ENCODE measurements at places on chromosomes 6 and 20.

DNA sequence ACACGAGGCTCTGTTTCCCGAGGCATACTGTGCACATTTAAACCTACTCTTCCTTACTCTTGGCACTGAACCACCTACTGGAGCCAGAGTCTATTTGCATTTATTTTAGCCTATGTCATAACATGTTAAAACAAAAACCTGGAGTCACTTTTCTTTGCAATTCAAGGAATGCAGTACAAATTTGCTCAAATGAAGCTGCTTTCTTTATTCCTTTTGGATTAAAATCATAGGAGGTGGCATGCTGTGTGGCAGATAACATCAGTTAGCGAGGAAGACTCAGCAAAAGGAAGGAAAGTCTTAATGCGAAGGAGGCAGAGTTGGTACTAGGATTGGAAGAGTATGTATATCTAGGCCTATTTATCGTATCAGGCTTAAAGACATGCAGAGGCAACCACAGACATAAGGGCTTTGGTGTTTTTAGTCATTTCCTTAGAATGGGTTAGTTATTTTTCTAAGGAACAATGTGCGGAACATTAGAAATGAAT is 92.9 kb downstream of the SAMD3 start:
- no peak for DNase-seq

DNA sequence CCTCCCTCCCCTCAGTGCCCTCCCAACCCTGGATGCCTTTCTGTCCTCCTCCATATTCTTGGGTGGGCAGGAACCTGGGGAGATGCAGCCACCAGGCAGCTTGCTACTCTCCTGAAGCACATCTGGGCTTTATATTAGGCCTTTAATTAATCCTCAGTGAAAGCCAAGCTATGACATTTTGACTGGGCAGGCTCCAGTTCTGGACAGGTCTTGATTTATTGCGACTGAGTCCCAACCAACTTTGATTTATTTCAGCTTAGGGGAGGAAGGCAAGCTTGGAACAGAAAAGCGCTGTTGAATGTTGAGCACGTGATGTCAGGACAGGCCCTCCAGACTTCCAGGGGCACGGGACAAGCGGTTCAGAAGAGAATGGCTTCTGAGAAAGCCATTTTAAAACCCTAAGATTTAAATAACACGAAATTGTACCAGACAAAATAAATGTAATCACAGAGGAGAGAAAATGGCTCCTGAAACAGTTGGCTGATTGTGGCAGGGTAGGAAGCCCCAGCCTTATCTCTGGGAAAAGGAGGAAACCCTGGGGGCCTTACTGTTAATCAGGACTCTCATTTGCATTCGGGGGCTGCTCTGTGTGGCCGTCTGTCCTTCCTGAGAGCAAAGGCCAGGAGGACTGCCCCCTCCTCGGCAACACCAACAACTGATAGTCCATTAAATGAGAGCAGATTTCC is 294.2 kb downstream of the FOXC1 start:
- no peak for DNase-seq

DNA sequence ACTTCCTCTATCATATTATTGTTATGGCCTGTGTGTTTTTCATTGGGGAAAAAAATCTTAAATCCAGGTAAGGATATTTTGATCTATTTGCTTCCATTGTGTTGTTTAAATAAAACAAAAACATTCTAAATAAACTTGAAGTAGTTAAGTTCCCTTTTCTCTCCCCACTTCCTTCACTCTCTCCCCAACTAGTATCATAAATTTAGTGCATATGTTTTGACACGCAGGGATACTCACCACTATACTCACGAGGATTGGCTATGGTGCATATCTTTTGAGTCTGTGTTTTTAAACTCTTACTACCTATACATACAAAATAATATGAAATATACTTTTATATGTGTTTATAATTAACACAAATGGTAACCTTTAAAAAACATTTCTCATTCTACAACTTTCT is 5.2 kb downstream of the TTLL9 start:
- DNase-seq, result peak; percentile 32

GRCh38 chr6:72946774-72947173 is 278.5 kb downstream of the KHDC1L start:
- no peak for DNase-seq

DNA sequence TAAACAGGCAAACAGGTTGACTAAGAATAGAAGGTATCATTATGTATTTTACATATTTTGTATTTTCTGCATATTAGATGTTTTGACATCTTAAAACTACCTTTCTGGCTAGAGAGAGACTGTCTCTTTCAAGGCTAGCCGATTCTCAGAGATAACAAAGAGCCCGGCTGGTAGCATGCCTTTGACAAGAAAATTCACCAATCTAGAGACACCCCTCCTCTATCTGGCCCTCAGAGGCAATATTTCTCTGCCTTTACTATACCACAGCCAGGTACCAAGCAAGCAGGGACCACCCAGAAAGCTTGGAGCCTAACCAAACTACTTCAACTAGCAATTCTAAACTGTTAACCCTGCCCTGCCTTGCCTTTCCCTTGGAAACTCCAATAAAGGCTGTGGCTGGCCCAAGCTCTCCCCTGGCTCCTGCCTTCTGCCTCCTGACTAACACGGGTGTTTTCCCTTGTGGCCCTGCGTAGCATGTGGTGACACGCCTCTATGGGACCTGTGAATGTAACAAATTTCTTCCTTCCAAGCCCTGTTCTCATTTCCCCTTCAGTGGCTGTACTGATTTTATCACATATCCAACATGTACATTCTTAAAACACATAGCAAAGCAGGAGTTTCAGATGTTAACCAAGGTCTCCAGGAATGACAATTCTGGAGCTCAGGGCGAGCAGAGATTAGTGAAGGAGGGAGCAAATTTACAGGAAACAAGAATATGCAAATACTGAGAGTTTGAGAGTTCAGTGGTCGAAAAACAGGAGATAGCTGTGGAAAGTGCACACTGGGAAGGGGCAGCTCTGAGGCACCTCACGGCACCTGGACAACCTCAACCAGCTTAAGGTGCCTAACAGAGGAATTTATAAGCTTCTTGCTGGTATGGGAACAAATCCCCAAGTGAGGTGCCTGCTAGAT is 120.8 kb downstream of the BACH2 start:
- DNase-seq, result no peak

GRCh38 chr6:56484669-56485068 is 158.0 kb downstream of the DST start:
- no peak for DNase-seq

DNA sequence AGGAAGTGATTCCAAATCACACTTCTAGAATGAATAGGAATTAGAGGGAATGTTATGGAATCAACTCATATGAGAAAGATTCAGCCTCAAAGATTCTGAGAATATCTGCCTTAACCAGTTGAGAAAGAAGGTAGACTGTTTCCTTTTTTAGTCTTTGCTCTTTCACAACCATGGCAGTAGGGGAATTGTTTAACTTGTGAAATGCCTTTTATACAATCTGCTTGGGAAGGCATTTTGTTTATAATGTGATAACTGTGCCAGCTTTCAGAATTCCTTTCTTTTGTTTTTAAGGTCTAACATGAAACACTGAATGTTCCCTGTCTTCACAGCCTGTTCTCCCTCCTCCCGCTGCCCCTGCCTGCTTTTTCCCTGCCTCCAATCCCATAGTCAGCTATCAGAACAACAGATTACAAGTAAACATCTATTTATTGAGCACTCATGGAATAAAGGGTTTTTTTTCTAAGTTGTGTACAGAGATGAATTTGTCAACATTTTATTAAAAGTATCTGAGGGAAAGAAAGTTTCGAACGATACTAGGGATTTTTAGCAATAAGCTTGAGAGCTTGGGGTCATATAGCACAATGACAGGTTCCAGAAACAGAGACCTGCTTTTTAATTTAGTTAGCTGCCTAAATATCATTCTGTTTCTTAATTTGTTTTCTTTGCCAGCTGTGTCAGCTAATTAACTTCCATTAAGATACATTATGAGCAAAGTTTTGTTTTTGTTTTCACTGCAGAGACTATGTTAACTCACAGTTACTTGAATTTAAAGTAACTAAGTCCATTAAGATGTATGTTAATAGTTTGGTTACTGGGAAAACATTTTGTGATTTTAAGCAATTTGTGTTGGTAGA is 28.3 kb upstream of the FBXO30 start:
- DNase-seq, result no peak

- no peak for DNase-seq
These were observed 174.8 kb downstream of the BMP2 start for GRCh38 chr20:6942266-6942665.

GRCh38 chr6:43936476-43936875 is 166.5 kb downstream of the VEGFA start:
- no peak for DNase-seq

DNA sequence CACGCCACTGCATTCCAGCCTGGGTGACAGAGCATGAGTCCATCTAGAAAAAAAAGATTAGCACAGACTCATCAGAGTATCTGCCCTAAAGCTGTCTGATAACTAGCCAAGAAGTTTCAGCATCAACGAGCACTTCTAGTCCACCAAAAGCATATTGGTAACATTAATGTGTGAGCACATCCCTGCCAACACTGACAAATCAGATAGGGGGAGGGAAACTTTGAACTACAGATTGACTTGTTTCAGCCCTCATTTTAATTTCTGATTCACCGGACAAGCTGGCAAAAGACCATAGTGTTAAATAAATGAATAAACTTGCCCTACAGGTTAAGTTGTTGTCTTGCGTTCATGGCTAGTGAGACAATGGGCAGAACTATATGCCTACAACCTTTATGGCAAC is 7.7 kb upstream of the SEC63 start:
- no peak for DNase-seq

GRCh38 chr20:41476013-41476441 is 109.4 kb upstream of the EMILIN3 start:
- no peak for DNase-seq

DNA sequence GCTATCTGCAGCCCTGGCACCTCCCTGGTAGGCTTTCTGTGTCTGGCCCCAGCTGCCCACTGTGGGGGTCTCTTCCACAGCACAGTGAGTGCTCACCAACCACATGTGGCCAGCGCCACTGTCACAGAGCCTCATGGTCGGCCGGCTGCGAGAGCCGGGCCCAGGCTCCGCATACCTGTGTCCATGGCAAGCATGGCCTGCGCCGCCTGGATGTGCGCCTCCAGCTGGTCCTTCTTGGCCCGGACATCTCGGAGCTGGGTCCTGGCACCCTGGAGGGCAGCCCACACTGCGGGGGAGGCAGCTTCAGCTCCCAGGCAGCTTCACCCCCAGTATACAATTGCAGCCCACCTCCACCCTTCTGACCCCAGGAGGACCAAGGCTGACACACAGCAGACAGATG is 13.0 kb downstream of the ADRM1 start:
- DNase-seq, result no peak

DNA sequence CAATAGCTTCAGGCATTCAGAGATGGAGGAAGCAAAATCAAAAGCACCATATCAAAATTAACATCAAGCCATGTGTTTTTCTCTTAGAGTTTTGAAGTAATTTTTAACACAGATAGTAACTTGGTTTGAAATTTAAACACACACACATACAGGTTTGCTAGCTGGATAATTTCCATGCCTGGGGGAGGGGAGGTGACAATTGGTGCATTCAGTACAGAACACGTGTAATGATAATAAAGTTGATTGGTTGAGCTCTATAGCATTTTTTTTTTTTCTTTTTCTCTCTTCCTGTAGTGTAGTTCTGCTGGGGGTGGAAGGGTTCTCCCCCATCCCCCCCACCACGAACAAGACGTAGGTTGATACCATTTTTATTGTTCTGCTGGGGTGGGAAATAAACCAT is 564.8 kb downstream of the LMBRD1 start:
- no peak for DNase-seq

- DNase-seq, result no peak
These were observed 31.5 kb downstream of the CFAP61 start for GRCh38 chr20:20083807-20084206.

DNA sequence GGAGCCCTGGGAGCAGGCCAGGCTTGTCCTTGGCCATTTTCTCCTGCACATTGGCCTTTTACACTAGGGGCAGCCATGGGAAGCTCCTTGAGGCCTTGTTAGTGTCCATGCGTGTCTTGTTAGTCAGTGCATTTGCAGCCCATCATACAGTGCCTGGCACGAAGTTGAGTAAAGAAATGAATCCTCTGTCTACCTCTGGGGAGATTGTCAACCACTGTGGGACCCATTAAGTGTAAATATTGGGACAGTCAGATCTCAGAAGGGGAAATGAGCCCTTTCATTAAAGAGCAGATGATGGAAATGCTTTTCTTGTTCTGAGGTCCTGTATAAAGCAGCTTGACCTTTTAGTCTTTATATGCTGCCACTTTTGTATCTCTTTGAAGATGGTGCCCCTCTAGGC is 33.9 kb downstream of the SOBP start:
- no peak for DNase-seq

DNA sequence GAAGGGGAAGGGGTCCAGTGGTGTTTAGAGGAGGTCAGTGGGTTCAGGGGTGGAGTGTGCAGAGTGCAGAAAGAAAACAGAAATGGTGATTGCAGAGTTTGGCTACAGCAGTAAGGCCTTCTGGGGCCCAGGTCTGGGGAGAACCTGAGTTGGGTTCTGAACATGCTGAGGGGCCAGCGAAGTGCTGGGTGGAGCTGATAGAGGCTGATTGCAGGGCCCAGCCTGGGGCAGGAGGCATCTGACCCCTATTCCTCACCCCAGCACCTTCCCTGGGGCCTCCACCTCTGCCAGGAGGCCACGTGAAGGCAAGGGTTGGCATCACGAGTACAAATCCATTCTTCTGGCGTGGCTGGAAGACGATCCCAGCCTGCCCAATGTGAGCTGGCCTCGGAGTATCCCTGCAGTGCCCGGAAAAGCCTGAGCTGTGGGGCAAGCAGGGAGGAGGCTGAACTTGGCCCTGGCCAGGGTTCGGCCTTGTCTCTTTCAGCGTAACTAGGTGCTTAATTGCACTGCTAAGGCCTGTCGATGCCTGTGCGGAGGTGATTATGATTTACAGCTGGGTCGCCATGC is 35.3 kb downstream of the VSTM2L start:
- DNase-seq, result no peak

DNA sequence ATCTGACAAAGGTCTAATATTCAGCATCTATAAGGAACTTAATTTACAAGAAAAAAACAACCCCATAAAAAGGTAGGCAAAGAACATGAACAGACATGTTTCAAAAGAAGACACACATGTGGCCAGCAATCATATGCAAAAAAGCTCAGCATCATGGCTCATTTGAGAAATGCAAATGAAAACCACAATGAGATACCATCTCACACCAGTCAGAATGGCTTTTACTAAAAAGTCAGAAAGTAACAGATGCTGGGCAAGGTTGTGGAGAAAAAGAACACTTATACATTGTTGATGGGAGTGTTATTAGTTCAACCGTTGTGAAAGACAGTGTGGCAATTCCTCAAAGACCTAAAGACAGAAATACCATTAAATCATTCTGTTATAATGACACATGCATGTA is 289.9 kb upstream of the MMS22L start:
- no peak for DNase-seq

GRCh38 chr20:41617059-41617901 is 897 bp downstream of the CHD6 start:
- no peak for DNase-seq

DNA sequence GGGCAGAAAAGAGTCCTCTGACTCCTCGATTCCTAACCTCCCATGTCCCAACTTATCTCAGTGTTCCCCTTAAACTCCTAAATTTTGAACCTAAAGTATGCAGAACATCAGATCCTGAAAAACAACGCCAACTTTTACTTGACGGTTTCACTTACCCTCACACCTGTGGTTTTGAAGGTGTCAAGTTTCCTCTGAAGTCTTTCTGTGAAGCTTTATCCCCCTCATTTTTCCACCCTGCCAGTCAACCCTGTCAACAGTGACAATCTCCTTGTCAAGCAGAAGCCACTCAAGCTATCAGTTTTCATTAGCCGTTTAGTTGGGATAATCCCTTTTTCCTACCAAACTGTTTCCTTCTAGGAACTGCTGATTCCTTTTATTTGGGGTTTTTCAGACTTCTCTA is 245.4 kb upstream of the PREP start:
- no peak for DNase-seq

GRCh38 chr20:16351415-16351814 is 221.8 kb downstream of the KIF16B start:
- DNase-seq, result no peak

All from bone marrow (tissue), 2 donors.